Activated effector memory CD4-positive, alpha-beta T cell treated with anti-CD3 and anti-CD28 coated beads, Interleukin-2, amount 50 U/mL, for 16 hours (primary cell): ENCODE measurements at places on chromosomes 4 and X.

DNA sequence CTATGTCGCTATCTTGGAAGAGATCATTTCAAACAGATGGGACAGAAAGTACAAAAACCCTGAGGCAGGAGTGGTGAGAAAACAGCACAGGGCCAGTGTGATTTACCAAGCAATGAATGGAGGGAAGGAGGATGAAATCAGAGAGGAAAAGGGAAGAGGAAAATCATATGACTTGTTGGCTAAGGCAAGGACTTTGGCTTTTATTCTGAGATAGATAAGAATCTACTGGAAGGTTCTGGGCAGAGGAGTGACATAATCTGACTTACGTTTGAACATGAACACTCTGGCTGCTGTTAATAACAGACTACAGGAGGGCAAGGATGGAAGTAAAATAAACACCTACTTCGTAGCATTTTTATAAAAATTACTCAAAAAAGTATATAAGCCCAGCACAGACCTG, 207.8 kb upstream of the SLC7A11 start:
- no peak for DNase-seq

DNA sequence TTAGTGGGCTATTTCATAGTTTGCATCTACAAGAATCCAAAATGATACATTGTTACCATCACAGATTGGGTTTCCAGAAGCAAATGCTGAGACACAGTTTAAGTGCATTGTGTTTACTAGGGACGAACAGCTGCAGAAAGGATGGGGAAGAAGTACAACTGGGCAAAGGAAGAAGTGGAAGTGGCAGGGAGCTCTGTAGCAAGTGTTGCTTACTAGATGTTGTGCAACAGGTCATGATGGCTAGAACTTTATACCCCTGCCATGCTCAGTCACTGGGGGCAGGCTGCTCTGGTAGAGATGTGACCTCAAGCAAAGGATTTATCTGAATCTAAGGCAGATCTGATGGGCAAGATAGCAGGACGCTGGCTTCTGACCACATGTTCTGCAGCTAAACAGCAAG, 76.1 kb upstream of the EMCN start:
- no peak for DNase-seq

GRCh38 chr4:168488869-168489274, 8.0 kb upstream of the PALLD start:
- no peak for DNase-seq

- DNase-seq, result no peak
Measured at GRCh38 chr4:158181906-158182305, 9.1 kb upstream of the GASK1B start.

GRCh38 chrX:70433848-70434351, 10.7 kb upstream of the DLG3 start:
- peak; percentile 90 for DNase-seq

GRCh38 chrX:50180073-50180940, 20.5 kb downstream of the AKAP4 start:
- no peak for DNase-seq

DNA sequence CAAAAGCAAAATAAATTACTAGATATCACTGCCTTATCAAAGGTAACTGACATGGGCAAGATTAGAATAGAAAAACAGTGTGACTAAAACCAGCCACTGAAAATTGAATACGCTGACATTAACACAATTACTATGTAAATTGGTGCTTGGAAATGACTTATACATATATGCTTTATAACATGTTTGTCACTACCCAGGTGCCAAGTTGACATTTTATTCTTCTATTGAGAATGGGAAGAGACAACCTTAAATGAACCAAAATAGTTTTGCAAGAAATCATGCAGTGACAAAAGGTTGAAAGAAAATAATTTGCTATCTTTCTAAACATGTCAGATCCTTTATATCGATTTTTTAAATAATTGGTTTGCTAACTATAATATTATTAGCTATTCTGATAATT, 510.1 kb downstream of the GALNTL6 start:
- no peak for DNase-seq

DNA sequence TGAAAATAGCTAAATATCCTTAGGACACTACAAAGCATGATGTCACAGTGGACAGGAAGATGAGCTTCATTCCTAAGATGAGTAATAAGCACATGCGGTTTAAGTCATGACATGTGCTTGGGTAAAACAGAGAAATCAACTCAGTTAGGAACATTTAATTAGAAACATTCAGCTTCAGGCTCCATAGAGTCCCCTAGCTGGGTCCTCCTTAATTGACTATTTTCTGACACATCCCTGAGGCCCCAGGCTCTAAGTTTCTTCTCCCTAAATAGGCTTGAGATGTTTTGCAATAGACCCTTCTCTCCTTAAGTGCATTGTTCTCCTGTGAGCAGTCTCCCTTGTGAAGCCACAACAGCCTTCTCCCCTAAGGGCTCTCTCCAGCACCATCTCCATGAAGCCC, 70.4 kb upstream of the ANXA3 start:
- no peak for DNase-seq

- DNase-seq, result no peak
Measured at GRCh38 chr4:118221227-118221800, 131.5 kb downstream of the PRSS12 start.

- DNase-seq, result no peak
Measured at GRCh38 chr4:79597266-79597665, 189.2 kb upstream of the GK2 start.

DNA sequence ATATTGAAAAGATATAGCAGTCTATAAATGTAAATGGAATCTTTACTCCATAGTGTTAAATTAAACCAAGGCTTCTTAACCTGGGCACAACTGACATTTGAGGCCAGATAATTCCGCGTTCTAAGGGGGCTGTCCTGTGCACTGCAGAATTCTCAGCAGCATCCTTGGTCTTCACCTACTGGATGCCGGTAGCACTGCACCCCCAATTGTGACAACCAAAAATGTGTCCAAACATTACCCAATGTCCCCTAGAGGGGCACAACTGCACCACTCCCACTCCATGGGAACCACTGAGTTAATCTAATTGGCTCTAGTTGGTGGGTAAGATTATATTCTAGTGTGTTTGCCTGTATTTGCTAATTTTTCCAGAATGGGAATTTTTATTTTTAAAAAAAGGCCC, 16.6 kb downstream of the AP1S2 start:
- no peak for DNase-seq

- DNase-seq, result no peak
Measured at GRCh38 chr4:127641524-127641923, 8.8 kb downstream of the INTU start.

GRCh38 chrX:106791495-106791894, 11.0 kb upstream of the TBC1D8B start:
- DNase-seq, result no peak

DNA sequence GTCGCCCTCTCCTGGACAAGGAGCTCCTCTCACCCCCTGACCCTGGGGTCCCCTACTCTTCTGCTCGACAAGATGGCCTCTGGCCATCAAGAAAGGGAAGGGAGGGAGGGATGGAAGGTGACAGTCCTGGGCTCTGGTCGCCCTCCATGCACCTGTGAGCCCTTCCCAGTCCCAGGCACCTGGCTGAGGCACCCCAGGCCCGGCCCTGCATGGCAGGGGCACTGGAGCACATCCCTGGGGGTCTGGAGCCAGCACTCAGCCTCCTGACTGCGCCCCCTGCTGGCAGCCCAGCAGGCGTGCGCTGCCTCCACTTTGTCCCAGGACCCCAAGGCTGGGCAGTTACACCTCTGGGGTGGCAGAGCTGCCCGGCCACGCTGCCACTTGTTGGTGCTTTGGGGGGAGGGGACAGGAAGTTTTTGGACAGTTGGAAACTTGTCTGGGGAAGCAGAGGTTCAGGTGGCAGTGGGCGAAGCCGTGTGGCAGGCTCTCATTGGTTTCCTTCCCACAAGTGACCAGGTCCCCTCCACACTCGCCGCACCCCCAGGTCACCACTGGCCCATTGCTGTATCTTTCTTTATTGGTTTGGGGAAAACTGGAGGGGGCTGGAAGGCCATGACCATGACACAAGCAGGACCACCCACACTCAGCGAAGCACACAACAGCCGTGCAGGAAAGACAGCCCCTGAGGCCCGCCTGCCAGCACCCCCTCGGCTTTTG, 4.3 kb downstream of the PNCK start:
- DNase-seq, result peak; percentile 82

DNA sequence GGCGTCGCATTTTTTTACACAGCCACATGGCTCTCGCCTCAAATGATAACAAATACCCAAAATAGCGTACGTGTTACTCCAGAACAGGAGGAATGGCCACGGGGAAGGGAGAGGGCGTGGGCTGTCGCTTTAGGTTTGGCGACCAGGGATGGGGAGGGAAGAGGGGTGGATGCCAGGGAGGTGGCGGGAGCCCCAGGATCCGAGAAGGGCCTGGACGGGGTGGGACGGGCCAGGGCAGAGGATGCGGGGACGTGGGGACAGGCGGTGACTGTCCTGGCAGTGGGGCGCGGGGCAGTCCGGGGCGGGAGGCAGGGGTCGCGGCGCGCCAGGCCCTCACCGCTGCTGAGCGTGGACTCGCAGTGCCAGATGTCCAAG, 631 bp downstream of the TMEM47 start:
- DNase-seq, result no peak

GRCh38 chrX:16774746-16775145, 11.5 kb upstream of the TXLNG start:
- DNase-seq, result no peak

DNA sequence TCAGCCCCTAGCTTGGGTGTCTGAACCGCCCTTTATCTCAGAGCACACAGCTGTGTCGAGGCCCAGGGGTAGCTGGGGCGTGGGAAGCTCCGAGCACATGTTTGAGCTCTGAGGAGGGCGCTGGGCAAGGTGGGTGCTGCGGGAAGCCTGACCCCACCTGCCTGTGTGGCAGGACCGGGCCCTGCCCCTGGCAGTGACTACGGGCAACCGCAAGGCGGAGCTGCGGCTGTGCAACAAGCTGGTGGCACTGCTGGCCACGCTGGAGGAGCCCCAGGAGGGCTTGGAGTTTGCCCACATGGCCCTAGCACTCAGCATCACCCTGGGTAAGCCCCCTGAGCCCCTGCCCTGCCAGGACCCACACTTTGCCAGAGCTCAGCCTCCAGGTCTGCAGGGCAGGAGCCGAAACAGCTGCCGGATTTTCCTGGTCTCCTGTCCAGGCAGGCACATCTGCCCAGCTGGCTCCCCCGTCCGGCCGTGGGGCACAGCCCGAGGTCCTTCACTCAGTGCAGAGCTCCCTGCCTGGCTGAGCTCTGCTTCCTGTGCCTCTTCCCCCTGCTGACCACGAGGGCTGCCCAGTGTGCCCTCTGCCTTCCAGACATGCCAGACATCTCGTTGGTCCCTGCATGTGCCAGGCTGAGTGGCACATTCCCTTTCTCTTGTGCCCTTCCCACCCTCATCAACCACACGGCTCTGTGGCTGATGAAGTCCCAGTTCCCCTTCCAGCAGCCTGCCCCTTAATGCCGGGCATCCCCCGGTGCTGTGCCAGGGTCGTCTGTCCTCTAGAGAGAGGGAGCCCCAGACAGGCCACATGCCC, 33.2 kb upstream of the HTRA3 start:
- no peak for DNase-seq

DNA sequence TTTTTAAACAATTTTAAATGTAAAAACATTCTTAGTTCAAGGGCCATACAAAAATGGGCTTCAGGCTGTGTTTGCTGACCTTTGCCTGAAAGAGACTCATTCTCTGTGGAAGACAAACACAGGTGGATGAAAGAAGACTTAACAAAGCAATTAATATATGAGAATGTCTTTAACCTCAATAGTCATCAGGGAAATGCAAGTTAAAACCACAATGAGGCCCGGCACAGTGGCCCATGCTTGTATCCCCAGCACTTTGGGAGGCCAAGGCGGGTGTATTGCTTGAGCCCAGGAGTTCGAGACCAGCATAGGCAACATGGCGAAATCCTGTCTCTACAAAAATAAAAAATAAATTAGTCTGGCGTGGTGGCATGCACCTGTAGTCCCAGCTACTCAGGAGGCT, 7.1 kb upstream of the SMARCA1 start:
- DNase-seq, result no peak

- no peak for DNase-seq
Measured at GRCh38 chrX:42739258-42739657, 38.7 kb downstream of the PPP1R2C start.

- DNase-seq, result no peak
Measured at GRCh38 chrX:87525771-87526229, 8.2 kb downstream of the KLHL4 start.

DNA sequence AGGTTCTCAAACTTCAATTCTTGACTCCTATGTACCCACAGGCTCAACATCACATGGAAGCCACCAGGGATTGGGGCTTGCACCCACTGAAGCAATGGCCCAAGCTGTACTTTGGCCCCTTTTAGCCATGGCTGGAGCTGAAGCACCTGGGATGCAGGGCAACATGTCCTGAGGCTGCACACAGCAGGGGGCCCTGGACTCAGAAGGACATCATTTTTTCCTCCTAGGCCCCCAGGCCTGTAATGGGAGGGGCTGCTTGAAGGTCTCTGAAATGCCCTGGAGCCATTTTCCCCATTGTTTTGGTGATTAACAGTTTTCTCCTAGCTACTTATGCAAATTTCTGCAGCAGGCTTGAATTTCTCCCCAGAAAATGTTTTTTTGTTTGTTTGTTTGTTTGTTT, 465.1 kb upstream of the PCDH10 start:
- no peak for DNase-seq

- DNase-seq, result no peak
Measured at GRCh38 chrX:129842510-129843208, 1.0 kb downstream of the ZDHHC9 start.

DNA sequence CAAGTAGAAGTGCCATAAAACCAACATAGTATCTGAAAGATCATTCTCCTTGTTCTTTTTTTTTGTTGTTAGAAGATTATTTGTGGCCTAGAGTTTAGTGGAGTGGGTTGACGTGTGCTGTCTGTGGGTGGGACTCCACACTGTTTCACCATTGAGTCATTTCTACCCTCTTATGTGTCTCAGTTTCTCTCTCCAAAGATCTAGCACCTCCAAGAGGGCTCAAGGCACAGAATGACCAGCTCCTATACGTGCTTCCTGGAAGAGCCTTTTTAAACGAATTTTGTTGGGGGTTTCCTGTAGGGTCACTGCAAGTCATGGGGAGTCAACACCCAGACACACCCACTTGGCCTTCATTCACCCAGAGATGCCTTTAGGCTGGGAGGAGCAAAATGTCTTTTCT, 150.1 kb downstream of the KLF8 start:
- DNase-seq, result no peak

DNA sequence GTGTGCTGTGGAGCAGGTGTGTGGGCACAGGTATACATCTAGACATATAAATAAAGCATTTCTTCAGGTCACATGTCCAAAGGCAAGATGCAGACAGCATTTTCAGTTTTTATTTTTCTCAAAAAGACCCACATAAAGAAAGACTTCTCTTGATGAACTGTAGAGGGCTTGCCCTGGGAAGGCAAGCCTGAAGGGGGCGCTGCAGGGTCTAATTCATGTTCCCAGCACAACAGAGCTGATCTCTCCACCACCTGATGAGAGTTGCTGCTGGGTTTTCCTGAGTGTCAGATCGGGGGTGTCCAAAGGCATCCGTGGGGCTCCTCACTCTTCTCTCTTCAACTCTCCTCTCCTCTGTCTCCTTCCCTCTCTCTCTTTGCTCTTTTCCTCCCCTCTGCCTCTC, 26.6 kb downstream of the ADRA2C start:
- no peak for DNase-seq

GRCh38 chrX:153378607-153379006, 22.5 kb downstream of the PNMA6E start:
- DNase-seq, result peak; percentile 2
